ENCODE measurements at places on chromosomes 3 and 15.

GRCh38 chr3:177946936-177947335 lies 589.3 kb upstream of the KCNMB2 start:
- no peak for DNase-seq

- DNase-seq = no peak
Measured at GRCh38 chr3:55330756-55331155, 156.3 kb downstream of the WNT5A start.

GRCh38 chr3:196007744-196008335 lies 74.0 kb downstream of the TFRC start:
- DNase-seq = no peak

DNA sequence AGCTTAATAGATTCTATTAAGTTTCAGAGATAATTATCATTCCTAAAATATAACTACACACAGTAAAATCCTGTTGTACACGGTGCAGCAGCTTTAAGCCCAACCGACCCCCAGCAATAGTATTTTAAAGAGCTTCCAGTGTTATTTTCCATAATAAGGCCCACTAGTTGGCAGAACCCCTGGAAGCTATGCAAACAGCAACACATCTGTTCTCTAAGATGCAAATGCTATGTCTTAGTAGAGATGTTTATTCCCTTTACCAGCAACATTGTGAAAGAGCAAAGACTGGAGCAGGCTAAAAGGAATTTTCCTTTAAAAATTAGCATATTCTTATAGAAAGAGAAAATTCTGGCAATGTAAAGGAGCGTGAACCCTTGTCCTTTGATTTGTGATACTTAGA lies 819.7 kb upstream of the ALCAM start:
- DNase-seq = no peak

DNA sequence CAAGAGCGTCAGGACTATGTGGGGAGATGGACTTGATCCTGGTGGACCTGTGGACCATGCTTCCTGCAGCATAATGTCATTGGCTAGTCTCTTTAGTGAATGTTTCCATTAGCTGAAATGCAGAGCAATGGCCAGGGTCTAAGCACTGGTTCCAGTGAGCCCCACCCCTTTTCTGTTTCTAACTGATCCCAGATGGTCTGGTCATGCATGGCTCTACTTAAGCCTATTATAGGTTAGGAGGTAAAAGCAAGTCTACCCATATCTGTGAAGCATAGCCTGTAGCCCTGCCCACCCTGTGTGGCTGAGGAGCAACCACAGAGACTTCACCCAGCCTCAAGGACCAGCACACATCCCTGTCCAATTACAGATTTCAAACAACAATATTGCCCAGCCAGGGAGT lies 419.2 kb downstream of the ZNF385D start:
- DNase-seq = no peak

- DNase-seq = no peak
Measured at GRCh38 chr3:9986230-9986725, 363 bp downstream of the EMC3 start.
